ENCODE measurements at places on chromosomes 4 and X.

DNA sequence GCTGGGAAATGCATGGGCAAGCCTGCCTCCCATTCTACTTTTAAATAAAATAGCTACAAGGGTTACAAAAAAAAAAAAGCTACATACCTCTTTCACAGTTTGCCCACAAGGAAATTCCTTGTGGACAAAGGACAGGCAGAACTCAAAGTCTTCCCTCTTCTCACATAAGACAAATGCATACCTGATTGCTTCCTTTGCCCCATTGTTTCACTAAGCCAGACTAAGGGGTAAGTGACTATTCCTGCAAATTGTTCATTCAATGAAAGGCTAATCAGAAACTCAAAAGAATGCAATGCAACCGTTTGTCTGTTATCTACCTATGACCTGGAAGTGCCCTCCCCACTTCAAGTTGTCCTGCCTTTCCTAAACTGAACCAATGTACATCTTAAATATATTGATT is 780.6 kb downstream of the FAM133A start:
- no peak for DNase-seq

DNA sequence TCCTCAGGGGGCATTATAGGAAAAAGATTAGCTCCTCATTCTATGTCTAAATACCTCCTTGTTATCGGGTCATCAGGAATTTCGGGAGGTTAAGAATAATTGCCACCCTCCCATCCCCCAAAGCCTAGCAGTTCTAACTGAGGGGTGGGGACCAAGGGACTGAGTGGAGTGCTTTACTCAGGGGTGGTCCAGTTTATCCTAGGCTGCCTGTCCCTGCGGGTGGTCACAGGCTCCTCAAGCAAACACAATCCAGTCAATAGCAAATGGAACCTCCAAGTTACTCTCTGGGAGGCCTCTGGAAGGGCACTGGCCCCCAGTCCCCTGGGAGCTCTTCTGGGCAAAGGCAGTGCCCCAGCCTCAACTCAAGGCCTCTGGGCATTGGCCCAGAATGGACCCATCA is 6.7 kb downstream of the ELF4 start:
- DNase-seq: no peak

DNA sequence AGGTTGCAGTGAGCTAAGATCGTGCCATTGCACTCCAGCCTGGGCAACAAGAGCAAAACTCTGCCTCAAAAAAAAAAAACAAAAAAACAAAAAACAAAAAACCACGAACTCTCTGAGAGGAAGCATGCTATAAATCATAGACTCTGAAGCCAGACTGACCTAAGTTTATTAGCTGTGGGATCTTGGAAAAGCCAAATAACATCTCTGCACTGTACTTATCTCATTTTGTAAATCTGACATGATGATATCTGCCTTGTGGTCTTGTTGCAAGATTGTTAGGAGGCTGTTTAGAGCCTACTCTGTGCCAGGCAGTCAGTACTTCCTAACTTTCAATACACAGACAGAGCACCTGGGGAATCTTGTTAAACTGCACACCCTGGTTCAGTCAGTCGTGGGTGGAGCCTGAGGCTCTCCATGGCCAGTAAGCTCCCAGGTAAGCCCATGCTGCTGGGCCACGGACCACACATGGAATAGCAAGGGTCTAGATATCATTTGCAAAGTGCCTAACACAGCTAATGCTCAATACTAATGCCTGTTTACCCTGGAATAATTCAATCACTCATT is 107.6 kb upstream of the SMIM10 start:
- no peak for DNase-seq

- DNase-seq: peak; percentile 64
Measured at GRCh38 chr4:140071806-140072205, 82.2 kb downstream of the MAML3 start.

DNA sequence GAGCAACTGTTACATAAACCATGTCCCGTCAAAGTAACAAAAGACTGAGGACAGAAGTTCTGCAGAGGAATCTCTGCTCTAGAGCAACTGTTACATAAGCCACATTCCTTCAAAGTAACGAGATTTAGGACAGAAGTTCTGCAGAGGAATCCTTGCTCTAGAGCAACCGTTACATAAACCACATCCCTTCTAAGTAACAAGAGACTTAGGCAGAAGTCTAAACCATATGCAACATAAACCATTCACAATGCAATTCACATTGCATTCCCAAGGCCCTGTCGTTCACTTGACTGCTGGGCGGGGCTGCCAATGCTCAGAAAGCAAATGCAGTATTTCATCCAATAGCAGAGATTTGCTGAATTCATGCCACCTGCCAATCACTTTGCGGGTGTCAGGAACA is 124.4 kb upstream of the PUDP start:
- no peak for DNase-seq

DNA sequence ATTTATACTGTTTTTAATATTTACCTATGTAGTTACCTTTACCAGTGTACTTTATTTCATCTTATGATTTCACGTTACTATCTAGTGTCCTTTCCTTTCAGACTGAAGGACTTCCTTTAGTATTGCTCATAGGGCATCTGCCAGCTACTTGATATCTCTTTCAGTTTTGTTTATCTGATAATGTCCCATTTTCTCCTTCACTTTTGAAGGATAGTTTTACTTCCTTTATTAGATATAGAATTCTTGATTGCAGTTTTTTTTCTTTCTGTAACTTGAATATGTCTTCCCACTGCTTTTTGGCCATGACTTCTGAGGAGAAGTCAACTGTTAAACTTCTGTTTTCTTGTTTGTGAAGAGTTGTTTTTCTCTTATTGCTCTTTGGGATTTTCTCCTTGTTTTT is 69.4 kb upstream of the MAGED1 start:
- no peak for DNase-seq

- DNase-seq: peak; percentile 0
Measured at GRCh38 chrX:2967998-2968909, 38.1 kb upstream of the ARSH start.

DNA sequence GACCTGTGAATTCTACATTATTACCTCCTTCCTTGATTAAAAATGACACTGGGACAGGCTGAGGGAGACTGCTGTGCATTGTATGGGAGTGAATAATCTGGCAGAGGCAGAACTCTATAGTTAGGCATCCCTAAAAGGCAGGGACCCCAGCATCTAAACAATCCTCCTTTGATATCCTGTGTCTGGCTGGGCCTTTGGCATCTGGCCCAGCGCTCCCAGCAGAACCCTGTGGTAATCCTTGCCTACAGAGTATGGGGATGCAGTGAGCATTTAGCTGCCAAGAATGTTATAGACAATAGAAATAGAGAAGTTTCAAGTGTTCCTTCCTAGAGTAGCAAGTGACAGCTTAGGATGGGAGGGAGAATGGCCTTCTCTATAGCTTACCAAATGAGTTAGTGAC is 38.5 kb downstream of the ZCCHC12 start:
- DNase-seq: no peak

GRCh38 chr4:85772470-85772869 is 297.5 kb downstream of the ARHGAP24 start:
- no peak for DNase-seq

GRCh38 chr4:37891260-37892159 is 626 bp downstream of the TBC1D1 start:
- DNase-seq: peak; percentile 66

GRCh38 chrX:23341452-23341851 is 6.8 kb downstream of the PTCHD1 start:
- DNase-seq: no peak

GRCh38 chrX:17167915-17168314 is 207.1 kb upstream of the NHS start:
- no peak for DNase-seq

DNA sequence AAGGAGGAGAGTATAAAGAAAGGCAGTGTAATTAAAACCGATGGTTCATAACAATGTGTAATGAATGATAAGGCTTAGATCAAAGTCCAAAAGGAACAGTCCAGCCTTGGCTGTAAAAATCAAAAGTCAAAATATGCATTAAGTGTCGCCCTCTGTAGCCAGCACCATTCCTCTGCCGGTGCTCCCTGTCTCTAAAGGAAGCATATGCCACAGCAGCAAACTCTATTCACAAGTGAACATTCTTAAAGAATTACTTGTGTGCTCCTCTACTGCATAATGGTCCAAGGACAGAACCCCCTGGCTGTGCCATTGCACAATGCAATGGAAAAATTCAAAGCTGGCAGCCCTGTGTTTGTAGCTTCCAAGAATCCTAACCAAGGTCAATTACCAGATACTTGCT is 16.3 kb upstream of the MBNL3 start:
- no peak for DNase-seq

DNA sequence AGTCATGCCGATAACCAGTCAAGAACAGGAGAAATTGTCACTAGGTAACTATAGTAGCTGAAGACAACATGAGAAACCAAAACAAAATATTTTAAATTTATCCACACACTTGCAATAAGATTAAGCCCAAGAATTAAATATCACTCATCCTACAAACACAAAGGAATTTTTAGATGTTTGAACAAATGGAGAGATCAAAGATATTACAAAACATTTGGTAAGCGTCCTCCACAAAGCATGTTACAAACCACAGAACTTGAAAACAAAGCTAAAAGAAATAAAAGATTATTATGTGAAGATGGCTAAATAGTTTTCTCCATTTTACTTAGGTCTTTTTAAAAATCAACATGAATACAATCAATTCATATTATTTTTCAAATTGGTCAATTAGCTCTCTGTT is 631.9 kb upstream of the INTU start:
- no peak for DNase-seq

GRCh38 chrX:46310815-46311497 is 234.3 kb downstream of the ZNF674 start:
- DNase-seq: no peak

DNA sequence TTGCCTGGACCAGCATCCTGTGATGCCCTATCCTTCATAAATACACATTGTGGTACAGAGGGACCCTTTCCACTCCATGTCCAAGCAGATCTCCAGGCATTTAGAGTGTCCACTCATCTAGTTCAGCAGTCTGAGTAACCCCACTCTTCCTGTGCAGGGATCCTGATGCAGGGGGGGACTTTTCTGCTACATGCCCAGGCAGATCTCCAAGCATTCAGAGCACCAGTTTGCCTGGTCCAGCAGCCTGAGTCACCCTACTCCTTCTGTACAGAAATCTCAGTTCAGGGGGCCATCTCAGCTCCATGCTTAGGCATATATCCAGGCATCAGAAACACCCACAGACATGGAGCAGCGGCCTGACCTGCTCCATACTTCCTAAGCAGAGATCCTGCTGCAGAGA is 1089.8 kb downstream of the FAT4 start:
- DNase-seq: no peak

GRCh38 chr4:39043058-39043860 is 11.1 kb upstream of the TMEM156 start:
- DNase-seq: no peak

DNA sequence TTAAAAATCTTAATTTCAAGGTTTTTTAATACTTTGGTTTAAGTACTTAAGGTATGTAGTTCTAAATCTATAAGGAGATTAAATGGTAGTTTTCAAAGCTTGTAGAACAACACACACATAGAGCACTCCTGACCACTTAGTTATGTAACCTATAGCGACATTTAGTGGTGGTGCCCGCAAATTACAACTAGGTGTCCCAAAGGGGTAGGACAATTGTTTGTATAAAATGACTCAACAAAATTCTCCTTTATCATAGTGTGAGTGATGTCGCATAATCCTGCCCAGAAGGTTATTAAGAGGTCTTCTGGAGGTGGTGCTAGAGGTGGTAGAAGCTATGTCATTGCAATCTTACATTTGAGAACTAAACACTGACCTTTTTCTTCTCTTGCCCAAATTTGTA is 373.0 kb upstream of the RASGEF1B start:
- peak; percentile 82 for DNase-seq

GRCh38 chr4:3177905-3178304 is 71.1 kb upstream of the MSANTD1 start:
- DNase-seq: no peak

DNA sequence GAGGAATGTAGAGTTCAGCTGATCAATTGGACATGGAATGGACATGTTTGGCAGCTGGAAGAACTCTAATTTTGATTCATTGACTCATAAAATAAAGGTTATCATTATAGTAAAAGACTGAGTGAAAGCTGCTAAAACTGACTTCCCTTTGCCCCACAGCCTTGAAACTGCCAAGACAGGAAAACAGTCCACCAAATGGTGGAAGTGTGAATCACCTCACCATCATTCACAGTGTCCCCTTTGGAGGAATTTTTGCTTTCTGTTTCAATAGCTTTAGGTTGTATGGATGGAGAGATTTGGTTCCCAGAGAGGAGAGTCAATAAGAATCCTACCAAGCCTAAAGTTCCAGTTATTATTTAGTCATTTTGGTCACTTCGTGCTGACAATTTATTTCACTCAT is 20.8 kb upstream of the FREM3 start:
- DNase-seq: no peak

DNA sequence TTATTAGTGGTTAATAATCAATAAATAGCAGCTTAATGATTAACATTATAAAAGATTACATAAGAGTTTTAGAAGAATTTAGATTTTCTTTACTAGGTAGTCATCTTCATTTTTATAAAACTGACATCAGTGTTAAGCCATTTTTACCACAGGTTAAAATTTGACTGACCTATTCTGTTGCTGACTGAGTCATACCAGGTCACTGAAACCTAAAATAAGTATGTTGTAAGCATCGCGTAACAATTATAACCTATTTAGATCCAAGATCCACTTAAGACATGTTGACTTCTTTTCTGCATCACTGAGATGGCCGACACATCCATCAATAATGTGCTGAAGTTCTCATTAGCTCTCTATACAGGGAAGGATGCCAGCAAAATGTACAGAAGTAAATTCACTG is 36.7 kb downstream of the ARX start:
- DNase-seq: no peak

- DNase-seq: peak; percentile 1
Measured at GRCh38 chr4:107931775-107932321, 499 bp downstream of the CYP2U1 start.

DNA sequence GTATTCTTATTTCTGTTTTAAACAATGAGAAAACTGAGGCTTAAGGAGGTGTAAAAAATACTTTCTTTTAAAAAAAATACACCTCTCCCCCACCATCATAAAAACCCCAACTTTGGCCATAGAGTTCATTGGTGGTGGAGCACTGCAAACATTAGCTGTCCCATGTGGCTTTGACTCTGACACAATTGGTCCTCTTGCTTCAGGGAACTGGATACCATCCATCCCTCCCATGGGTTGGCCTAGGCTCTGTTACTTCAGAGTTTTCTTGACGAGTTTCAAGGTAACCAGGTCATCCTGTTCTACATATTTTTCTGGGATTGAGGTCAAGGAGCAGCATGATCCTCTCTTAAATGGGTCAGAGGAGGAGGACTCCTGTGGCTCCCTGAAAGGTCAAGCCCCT is 50.5 kb downstream of the TMEM164 start:
- no peak for DNase-seq

GRCh38 chrX:112941209-112941837 is 100.7 kb upstream of the AMOT start:
- no peak for DNase-seq

DNA sequence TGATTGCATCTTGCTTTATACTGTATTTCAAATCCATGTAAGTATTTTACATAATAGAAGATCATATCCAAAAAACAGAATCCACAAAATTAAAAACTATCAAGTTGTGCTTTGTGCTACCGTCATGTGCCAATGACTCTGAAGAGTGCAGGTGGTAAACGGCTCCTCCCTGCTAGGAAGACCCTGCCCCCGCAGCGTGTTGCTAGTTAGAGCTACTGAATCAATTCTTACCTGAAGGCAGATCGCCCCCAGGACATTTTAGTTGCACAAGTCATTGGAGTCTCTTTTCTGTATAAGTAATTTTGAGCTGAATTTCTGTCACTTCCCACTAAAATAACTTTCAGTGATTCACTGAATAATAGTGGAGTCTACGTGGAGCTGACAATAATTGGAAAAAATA is 599.5 kb upstream of the ZFP42 start:
- no peak for DNase-seq

Measured in CD4-positive, alpha-beta T cell treated with Interleukin-4 for 4 hours (primary cell).